HCT116 (cell line): ENCODE measurements at places on chromosomes 7 and 10. TPM values are rescaled to one million over a fixed set of nuclear protein-coding genes. Genes with fewer than 3 reads are reported as not detected.

Gene STEAP4
- 0.15 TPM for total RNA-seq

Gene CLIP2
- total RNA-seq, result 40.1 TPM

Gene MALRD1
- not detected for total RNA-seq

Gene BTBD16
- 0.27 TPM for total RNA-seq

Gene EMX2
- not detected for total RNA-seq

Gene FKBP6
- total RNA-seq, result not detected

Gene NXPH1
- 0.17 TPM for total RNA-seq

Gene ASZ1
- total RNA-seq, result not detected

Gene COL13A1
- 5.9 TPM for total RNA-seq

Gene ZNF853
- 0.05 TPM for total RNA-seq

Gene GNAT3
- total RNA-seq, result not detected

Gene THSD7A
- 0.05 TPM for total RNA-seq

Gene VAX1
- not detected for total RNA-seq

- DNase-seq, result no peak
Measured at GRCh38 chr10:70901276-70901878, 13.0 kb upstream of the PCBD1 start.

- no peak for DNase-seq
Measured at GRCh38 chr7:82172017-82172416, 271.6 kb downstream of the CACNA2D1 start.

DNA sequence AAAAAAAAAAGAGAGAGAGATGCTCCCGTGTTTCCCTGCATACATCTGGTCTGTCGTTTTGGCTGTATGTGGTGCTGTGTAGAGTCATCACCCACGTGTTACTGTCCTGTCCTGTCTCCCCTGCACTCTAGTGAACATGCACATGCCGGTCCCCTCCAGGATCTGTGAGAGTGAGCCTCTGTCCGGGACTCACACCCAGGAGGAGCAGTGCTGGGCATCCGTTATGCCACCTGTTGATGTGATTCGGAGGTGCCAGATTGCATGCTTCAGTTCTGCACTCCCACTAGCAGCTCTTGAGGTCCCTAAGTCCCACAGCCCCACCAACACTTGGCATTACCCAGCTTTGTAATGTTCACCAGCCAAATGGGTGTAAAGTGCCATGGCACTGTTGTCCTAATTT lies 16.4 kb downstream of the GHRHR start:
- DNase-seq, result no peak

GRCh38 chr7:115124409-115124939 lies 202.6 kb downstream of the MDFIC start:
- DNase-seq, result no peak

GRCh38 chr7:39353615-39354376 lies 212.4 kb upstream of the YAE1 start:
- DNase-seq, result no peak

GRCh38 chr10:48309711-48310226 lies 3.3 kb downstream of the MAPK8 start:
- DNase-seq, result peak; percentile 67

DNA sequence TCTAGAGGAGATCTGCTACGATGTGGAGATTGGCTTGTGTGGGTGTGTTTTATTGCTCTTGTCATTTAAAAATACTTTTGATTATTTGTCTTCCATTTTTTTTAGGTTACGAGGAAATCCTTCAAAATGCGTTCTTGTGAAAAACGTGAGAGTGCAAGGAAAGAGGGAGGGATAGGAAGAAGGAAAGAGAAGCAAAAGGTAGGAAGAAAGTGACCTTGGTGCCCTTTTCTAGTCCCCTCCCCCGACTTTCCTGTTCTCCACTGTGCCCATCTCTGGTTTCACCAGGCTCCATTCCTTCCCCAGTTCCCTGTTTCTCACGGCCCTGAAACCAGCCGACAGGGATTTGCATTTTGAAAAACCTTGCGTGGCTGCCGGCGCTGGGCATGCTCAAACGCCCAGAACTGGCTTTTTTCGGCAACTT lies 506 bp upstream of the GNAI1 start:
- no peak for DNase-seq

- DNase-seq, result no peak
Measured at GRCh38 chr10:25063157-25063556, 46.7 kb downstream of the THNSL1 start.

DNA sequence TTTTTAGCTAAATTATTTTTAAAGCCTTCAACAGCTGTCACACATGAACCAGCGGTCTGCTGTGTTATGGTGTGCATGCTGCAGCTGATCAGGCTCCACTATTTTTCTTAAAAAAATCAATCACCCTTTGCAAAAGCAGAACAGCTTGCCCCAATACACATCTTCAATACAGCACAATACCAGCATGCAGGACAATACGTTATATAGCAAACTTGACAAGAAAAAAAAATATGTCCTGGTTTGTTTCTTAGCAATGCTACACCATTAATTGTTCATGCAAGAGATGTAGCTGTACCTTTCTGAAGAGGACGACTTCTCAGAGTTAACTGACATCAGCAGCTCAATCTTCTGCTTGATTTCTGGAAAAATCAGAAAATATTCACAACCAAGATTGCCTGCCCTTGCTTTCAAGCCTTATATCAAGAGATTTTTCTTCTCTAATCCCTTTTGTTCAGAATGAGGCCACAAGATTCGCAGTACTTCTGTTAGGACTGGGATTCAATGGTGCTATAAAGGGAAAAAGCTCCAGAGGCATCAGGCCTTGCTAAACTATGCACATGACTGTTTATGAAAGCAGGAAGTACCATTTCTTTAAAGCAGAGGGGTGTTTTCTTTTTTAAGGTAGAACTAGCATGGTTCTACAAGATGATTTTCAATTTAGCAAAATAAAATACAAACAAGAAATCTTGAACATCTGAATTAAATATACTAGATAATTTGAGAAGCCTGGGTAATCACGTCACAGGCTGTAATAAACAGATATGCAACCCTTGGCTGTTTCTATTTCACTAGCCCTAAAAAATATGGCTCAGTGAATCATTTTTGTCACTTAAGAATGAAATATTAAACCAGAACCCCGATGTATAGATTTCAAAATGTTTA lies 120.0 kb downstream of the SRPK2 start:
- no peak for DNase-seq

GRCh38 chr7:69678494-69679187 lies 80.4 kb downstream of the AUTS2 start:
- DNase-seq, result no peak

DNA sequence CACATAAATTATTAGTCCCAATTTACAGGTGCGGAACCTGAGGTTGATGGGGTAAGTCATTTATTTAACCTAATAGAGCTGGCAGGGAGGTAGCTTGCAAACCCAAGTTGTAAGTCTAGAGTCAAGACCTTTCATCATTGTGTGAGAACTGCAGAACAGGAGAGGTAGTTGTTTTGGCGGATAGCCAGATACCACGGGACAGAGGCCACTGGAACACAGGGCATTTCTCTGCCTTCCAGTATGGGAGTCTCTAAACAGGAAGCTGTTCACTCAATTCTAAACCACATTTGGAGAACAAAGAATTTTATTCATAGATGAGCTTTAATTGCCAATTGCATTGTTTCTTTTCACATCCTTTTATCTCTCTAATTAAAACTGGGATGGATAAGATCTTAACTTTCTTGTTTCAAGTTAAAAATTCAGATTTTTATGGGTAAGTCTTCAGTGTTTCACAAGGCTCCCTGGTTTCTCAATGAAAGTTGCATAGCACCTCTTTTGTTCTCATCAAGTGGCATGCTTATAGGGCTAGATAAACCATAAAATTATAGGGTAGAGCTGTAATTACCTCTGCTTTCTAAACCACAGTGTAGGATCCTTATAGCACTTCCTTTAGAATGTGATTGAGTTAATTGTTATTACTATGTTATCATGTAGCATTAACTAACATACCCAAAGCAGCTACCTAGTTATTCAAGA lies 489.0 kb downstream of the GATA3 start:
- no peak for DNase-seq

DNA sequence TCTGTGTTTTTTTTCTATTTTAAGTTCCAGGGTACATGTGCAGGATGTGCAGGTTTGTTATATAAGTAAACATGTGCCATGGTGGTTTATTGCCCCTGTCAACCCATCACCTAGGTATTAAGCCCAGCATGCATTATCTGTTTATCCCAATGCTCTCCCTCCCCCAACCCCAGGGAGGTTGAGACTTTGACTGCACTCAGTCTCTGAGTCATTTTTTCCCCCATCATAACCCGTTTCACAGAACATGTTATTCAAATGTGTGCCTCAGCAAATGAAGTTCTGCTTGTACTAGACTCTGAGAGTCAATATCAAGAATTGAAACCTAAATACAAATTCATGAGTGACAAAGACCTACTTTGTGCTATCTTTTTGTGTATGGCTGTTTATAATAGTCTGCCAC lies 70.0 kb upstream of the CYP26C1 start:
- DNase-seq, result no peak

DNA sequence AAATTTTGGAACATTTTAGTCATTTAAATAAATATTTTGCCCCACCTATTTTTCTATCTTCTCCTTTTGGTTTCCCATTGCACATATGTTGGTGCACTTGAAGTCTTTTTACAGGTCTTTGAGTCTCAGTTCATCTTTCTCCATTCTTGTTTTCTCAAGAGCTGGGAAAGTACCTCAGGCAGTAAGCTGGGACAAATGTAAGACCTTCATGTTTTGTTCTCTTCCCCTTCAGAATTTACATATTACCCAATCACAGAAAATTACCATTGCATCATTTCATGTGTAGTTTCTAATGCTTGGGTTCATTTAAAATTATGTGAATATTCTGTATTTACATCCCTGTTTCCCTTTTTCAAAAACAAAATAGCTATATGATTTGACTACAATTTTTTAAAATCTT lies 1150.0 kb upstream of the POT1 start:
- DNase-seq, result no peak

DNA sequence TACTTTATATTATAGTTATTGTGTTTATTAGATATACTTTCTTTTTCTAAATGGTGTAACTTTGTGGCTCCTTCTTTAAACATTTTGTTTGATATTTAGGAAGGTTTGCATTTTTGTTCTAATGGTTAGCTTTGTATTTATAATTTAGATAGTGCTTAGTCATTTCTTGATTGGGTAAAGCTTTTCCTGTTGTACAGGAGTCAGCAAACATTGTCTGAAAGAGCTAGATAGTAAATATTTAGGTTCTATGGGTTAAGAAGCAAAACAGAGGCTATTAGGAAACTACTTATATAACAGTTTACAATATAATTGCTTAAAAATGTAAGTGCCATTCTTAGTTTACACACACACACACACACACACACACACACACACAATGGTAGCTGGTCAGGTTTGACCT lies 70.6 kb upstream of the CCDC6 start:
- DNase-seq, result no peak

DNA sequence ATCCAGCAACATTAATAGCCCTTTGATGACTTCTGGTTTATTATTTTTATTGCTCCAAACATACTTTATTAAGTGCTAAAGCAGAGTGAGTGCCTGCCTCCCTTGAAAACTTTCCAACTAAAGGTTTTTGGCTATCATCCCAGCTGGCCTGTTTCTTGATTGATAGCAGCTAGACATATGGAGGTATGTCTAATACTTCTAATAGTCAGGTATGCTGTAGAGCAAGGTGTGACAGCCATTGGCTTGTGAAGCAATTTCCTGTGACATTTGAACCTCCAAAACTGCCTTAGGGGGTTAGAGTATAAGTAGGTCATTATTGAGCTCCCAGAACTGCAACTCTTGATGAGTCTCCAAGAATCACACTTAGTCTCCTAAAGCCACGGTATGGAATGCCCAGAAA lies 55.8 kb downstream of the LOXL4 start:
- DNase-seq, result no peak

- DNase-seq, result no peak
Measured at GRCh38 chr7:141349338-141349737, 201.9 kb upstream of the AGK start.

GRCh38 chr10:6716516-6716915 lies 136.4 kb upstream of the PRKCQ start:
- DNase-seq, result no peak

GRCh38 chr10:88944813-88945212 lies 7.8 kb downstream of the ACTA2 start:
- DNase-seq, result no peak

GRCh38 chr10:25954851-25955250 lies 20.8 kb downstream of the MYO3A start:
- DNase-seq, result no peak

GRCh38 chr10:99880080-99880835 lies 97.8 kb downstream of the ABCC2 start:
- no peak for DNase-seq

GRCh38 chr10:75407713-75408508 lies 6.3 kb upstream of the ZNF503 start:
- DNase-seq, result no peak

GRCh38 chr7:44150466-44150832 lies 9.3 kb upstream of the MYL7 start:
- no peak for DNase-seq

GRCh38 chr10:6239213-6239991 lies 36.7 kb downstream of the PFKFB3 start:
- peak; percentile 91 for DNase-seq

- DNase-seq, result no peak
Measured at GRCh38 chr7:69670701-69671100, 72.4 kb downstream of the AUTS2 start.

GRCh38 chr7:51601461-51601860 lies 284.9 kb upstream of the COBL start:
- DNase-seq, result no peak

DNA sequence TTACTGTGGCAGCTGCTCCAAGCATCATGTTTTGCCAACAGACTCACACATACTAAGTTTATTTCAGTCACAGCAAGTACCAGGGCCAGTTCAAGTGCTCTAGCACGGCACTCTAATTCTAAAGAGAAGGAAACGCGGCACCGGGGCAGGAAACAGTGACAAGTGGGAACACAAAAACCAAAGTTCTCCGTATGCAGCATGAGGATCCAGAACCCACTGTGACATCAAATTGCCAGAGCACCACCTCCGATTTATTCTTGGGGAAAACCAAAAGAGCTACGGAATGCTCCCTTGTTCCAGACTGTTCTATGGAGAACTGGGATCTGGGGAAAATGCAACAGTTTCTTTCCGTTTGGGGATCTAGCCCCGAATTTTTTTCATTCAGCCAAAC lies 448 bp upstream of the PTER start:
- DNase-seq, result no peak

GRCh38 chr10:95250856-95251255 lies 39.9 kb downstream of the PDLIM1 start:
- no peak for DNase-seq

GRCh38 chr7:19296617-19297016 lies 151.4 kb upstream of the FERD3L start:
- DNase-seq, result no peak

DNA sequence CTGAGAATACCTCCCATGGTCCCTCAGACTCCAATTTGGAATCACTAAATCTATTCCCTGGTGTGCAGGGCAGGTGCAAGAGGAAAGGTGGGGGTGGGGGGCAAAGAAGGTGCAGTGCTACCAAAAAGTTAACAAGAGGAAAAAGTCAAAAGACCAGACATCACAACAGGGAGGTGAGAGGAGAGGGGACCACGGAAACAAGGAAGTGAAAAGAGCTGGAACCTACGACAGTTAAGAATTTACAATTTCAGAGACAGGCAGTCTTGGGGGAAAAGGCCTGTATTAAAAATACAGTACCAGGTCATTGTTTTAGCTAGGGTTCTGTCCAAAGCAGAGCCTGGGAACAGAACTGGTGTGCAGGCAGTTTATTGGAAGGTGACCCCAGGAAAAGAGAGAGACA lies 14.6 kb downstream of the ITGB1 start:
- DNase-seq, result no peak
